ENCODE measurements at places on chromosomes 12 and 14.
A peak's percentile ranks its signal among the peaks of the same experiment; 100 is the strongest.

- DNase-seq: no peak
Observed at GRCh38 chr12:89848732-89849131, 140.1 kb upstream of the ATP2B1 start.

DNA sequence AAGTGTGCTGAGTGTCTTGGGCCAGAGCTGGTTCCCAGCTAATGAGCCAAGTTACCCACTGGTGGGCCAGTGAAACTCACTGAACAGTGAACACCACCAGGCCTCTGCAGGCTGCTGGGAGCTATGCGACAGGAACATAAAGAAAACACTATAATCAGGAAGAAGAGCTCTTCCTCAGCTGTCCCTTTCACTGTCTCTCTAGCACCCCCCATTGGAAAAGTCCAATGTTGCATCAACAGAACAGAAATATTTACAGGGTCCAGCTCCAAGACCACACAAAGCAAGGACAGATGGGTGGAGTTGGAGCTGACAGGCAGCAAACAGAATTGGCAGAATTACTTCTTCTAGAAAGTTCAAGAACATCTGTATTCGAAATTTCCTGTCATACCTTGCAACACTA lies 903.6 kb upstream of the TMEM132C start:
- no peak for DNase-seq

- DNase-seq: no peak
Observed at GRCh38 chr14:94427016-94427613, 25.5 kb downstream of the SERPINA11 start.

- DNase-seq: peak; percentile 62
Observed at GRCh38 chr12:12779529-12779928, 5.9 kb upstream of the APOLD1 start.

GRCh38 chr14:93219103-93219726 lies 12.2 kb downstream of the UBR7 start:
- DNase-seq: peak; percentile 10

GRCh38 chr12:121124402-121125109 lies 8.1 kb upstream of the P2RX7 start:
- no peak for DNase-seq

GRCh38 chr12:117590999-117591398 lies 229.6 kb upstream of the NOS1 start:
- DNase-seq: no peak

DNA sequence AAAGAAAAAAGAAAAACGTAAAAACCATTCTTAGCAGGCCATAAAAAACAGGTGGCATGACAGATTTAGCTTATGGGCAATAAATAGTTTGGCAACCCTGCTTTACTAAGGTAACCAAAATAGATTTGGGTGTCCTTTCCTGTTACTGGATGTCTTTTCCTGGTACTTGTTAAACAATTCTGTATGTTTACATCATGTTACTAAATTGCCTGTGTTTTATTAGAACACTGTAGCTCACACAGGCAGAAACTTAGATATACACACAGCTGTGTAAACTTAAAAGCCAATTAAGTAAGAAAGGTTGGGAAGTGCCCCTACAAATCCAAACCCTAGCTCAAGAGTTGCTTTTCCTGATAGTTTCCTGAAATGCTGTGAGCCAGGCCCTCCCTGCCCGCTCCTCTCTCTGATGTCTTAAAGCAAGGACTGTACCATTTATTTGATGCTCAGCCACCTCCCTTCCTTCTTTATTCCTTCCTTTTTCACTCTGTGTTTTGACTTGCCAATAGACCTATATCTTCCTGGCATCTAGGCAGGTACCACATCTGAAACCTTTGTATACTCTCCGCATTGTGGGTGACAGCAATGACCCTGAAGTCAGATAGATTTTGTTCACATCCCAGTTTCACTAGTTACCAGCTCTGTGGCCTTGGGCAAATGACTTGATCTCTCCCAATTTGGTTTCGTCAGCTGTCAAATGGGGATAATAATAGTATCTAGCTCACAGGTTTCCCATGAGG lies 3.7 kb upstream of the CAMKK2 start:
- no peak for DNase-seq

DNA sequence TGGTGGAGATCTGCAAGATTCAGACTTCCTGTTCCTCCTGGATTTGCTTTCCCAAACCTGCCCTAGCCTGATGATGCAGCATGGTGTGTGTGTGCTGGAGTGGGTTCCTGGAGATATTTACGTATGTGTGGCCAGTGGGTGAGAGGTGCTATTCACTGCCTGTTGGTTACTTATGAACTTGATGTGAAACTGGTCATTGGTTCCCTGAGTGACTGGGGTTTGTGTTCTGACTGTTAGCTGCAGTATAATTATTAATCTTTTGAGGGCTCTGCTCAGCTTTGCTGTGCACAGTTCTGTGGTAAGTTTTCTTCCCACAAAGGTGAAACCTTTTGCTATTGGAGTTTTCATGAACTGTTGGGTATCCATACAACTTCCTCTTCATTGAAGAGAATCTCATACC lies 541.8 kb upstream of the FBXO33 start:
- no peak for DNase-seq

- DNase-seq: no peak
Observed at GRCh38 chr12:49019443-49020324, 1.1 kb upstream of the PRKAG1 start.

Data from smooth muscle cell of the brain vasculature (primary cell).